ENCODE measurements at places on chromosomes 6 and 20.

DNA sequence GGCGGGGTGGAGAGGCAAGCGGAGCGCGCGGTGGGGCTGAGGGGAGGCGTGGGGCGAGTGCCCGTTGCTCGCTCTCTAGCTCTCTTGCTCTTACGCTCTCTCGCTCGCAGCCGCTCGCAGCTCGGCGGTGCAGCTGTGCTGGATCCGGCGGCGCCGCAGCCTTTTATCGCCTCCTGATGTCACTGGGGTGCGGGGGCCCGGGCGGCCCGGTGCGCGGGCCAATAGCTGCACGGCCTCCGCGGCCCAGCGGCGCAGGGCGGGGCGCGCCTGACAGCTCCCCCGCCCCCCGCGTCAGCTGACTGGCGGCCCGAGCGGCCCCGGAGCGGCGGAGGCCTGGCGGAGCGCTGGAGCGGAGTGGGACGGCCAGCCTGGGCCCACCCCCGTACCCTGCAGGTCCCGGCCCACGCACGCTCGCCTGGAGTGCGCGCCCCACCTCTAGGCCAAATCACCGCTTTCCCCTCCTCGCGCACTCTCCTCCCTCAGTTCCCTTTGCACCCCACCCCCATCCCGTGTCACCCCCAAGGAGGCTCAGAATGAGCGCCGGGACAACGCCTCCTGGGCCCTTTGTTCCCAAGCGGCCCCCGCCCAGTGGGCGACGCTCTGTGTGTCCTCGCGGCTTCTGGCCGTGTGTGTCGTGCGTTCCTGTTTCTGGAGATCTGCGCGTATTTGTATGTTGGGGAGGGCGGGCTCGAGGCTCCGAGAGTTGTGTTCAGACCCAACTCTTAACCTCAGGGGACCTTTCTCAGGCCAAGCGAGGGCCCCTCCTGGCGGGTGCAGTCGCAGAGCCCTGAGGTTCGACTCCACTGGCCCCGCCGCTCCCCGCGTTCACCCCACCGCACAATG is at the start of gene MAFB:
TSS of gene MAFB (minus strand) at position 137 of the 843 bp plus-strand sequence. CDS start 386 bp downstream, outside the sequence.
- no peak for DNase-seq

GRCh38 chr20:43722153-43722505 is 4.7 kb downstream of the GTSF1L start:
- DNase-seq = peak; percentile 71

DNA sequence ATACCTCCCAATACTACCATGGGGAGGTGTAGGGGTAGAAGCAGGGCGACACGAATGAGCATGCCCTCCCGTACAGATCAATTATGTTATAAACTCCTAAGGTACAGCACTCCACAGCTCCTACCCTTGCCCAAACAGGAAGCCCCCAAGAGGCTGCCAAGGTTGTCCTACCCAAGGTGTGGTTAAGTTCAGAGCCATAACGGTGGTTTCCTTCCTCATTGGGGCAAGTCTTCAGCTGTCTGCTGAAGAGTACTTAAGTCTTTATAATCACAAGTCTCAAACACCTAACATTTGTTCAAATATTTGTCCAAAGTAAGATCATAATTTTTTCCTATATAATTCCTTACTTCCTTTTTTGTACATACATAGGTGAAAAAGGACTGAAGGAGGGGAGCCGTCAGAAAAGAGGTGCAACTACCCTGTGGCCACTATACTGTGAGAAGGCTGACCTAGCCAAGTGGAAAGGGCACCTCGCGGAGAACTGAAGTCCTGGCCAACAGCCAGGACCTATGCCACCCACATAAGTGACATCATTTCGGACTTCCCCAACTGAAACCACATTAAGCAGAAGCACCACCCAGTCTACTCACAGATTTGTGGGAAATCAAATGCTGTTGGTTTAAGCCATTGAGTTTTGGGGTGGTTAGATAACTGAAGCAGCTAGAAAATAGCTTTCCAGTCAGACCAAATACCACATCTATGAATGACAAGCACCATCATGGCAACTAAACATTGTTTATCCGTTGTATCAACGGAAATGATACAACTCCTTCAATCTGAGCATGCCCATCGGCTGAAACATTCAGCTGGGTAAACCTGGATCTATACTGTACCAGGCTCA is 2.9 kb upstream of the RAB22A start:
- peak; percentile 55 for DNase-seq

- DNase-seq = no peak
Observed at GRCh38 chr6:30152016-30152673, 8.9 kb downstream of the TRIM10 start.

DNA sequence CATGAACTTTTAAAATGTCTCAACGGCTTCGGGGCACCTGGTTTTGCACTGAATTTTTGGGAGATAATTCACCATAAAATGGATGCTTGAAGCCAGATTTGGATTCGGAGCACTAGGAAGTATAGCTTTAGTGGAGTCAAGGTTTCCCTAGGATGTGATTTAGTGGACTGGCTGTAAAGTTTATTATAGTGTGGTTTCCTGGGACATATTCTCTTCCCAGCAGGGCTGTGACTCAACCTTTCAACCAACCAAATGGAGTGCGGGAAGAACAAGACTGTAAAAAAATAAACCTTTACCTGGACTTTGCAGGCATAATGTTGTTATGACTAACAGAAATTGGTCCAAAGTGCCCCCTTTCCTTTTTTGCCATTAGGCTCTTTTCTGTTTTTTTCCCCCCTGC is 327.4 kb upstream of the MAN1A1 start:
- no peak for DNase-seq
